ENCODE measurements at places on chromosomes 12 and 14.

DNA sequence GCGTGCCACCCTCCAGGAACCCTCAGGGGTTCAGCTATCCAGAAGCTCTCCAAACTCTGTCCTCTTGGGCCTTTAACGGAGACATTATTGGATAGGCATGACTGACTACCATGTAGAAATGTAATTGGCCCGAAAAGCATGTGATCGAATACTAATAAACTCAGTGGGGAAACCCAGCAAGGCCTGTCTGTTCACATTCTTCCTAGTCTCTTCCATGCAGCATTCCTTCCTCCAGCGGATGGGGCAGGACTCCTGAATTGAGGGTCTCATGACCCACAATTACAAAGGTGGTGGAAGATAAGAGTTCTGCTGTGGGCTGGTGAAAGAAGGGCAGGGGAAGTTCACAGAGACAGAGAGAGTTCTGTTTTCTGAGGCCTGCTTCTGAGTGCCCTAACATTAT, 6.5 kb upstream of the PRDM4 start:
- DNase-seq = no peak

DNA sequence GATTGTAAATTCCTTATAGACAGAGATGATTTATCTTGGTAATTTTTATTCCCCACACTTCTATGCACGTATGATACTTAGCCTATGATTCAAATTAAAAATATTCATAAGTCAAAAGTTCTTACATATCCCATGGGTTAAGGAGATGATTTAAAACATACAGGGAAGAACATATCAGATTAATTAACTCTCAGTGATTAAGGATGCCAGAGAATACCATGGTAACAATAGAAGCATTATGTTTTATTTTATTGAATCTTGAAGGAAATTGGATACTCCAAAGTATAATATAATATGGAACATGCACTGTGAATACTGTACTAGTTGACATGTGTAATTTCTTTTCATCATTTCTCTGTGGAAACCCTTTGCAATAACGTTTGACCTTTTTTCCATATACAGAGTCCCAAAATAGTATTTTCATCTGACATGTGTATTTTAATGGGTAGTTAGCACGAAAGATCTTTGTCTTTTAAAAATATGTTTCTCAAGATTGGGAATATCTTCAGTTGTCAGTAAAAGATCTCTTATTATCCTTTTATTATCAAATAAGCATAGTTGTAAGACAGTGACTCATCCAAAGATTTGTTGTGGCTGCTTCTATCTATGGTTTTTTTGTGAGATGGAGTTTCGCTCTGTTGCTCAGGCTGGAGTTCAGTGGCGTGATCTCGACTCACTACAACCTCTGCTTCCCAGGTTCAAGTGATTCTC, 166.7 kb downstream of the RAD51B start:
- DNase-seq = no peak

GRCh38 chr14:89332031-89332430, 85.0 kb downstream of the FOXN3 start:
- DNase-seq = no peak

- DNase-seq = no peak
Measured at GRCh38 chr14:77230914-77231313, 40.1 kb downstream of the NGB start.

- no peak for DNase-seq
Measured at GRCh38 chr14:96191353-96191752, 13.3 kb upstream of the BDKRB2 start.

GRCh38 chr14:94390372-94391086, 2.1 kb upstream of the SERPINA1 start:
- no peak for DNase-seq

GRCh38 chr14:90755661-90756304, 60.4 kb downstream of the TTC7B start:
- DNase-seq = no peak

DNA sequence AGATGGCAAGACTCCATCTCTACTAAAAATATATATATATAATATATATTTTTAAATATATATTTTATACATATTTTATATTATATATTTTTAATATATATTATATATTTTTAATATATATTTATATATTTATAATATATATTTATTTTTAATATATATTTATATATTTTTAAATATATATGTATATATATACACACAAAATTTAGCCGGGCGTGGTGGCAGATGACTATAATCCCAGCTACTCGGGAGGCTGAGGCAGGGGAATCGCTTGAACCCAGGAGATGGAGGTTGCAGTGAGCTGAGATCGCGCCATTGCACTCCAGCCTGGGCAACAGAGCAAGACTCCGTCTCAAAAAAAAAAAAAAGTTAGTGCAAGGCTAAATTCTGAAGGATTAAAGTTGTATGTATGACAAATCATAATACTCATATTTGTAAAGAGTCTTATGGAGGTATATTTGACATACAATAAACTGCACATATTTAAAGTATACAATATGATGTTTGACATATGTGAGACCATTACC, 7.7 kb upstream of the TDG start:
- no peak for DNase-seq

Measured in KBM-7 (cell line).